Myometrial cell (primary cell): ENCODE measurements at places on chromosomes 4 and X. TPM values are rescaled to one million over a fixed set of nuclear protein-coding genes. Genes with fewer than 3 reads are reported as not detected.

LEF1 gene
- 1.9 TPM in 1 of 2 replicates, not detected in the other for total RNA-seq

LONRF3 gene
- total RNA-seq: 0.29 TPM in 1 of 2 replicates, not detected in the other

VEGFD gene
- not detected in 2 replicates for total RNA-seq

GSX2 gene
- total RNA-seq: not detected in 2 replicates

EDNRA gene
- total RNA-seq: 0.71 and 0.86 TPM in 2 replicates

CFI gene
- 20.2 and 21.9 TPM in 2 replicates for total RNA-seq

P2RY8 gene
- total RNA-seq: not detected in 2 replicates

SPANXA2 gene
- total RNA-seq: not detected in 2 replicates

MID2 gene
- 11.7 and 13.5 TPM in 2 replicates for total RNA-seq

INTS12 gene
- total RNA-seq: 15.6 and 23.7 TPM in 2 replicates

ARHGAP24 gene
- total RNA-seq: 11.8 and 14.5 TPM in 2 replicates

SORCS2 gene
- 1.2 TPM in 1 of 2 replicates, not detected in the other for total RNA-seq

NXF2B gene
- not detected in 2 replicates for total RNA-seq

SSX7 gene
- not detected in 2 replicates for total RNA-seq

SOWAHB gene
- total RNA-seq: not detected in 2 replicates

STPG2 gene
- not detected in 2 replicates for total RNA-seq

LNX1 gene
- 0.29 TPM in 1 of 2 replicates, not detected in the other for total RNA-seq

G3BP2 gene
- 84.8 and 115 TPM in 2 replicates for total RNA-seq

ARHGEF9 gene
- 9.8 and 17.2 TPM in 2 replicates for total RNA-seq

MTTP gene
- under 0.01 and 0.35 TPM in 2 replicates for total RNA-seq

CDS1 gene
- total RNA-seq: 0.18 TPM in 1 of 2 replicates, not detected in the other

RPA4 gene
- under 0.01 TPM in 1 of 2 replicates, not detected in the other for total RNA-seq

RAI2 gene
- 0.18 TPM in 1 of 2 replicates, not detected in the other for total RNA-seq
